SW 1271 (cell line): ENCODE measurements at places on chromosomes 12 and 14.
A peak's percentile ranks its signal among the peaks of the same experiment; 100 is the strongest.

- no peak for DNase-seq
Measured at GRCh38 chr12:123160801-123161487, 10.1 kb upstream of the PITPNM2 start.

- peak; percentile 100 for DNase-seq
Measured at GRCh38 chr12:56645717-56646446, at the start of gene ATP5F1B. Gene ATP5F1B, minus strand, starts transcription at chr12:56645984. Its CDS starts 21 bp downstream, at chr12:56645963.

DNA sequence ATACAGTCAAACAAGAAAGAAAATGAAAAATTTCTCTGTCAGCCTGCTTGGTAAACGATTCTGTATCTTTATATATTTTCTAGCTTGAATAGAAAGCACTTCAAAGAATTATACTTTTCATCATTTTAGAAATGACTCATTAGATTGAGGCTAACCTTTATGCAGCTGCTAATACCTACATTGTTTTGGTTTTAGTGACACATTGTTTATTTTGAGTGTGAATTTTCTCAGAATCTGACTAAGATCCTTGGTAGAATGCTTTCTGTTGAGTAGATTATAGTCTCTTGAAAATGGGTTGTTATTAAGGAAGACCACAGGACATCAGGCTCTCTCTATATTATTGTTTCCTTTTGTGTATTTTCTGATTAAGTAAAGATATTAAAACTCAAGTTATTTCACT, at the start of gene PMCH:
PMCH (minus strand) TSS at position 45 of the 400 bp plus-strand sequence. CDS start 63 bp downstream, outside the sequence.
- DNase-seq: no peak

- DNase-seq: no peak
Measured at GRCh38 chr12:122869207-122869973, 26.5 kb downstream of the VPS37B start.

GRCh38 chr12:124363353-124363965, 68.6 kb downstream of the RFLNA start:
- no peak for DNase-seq

DNA sequence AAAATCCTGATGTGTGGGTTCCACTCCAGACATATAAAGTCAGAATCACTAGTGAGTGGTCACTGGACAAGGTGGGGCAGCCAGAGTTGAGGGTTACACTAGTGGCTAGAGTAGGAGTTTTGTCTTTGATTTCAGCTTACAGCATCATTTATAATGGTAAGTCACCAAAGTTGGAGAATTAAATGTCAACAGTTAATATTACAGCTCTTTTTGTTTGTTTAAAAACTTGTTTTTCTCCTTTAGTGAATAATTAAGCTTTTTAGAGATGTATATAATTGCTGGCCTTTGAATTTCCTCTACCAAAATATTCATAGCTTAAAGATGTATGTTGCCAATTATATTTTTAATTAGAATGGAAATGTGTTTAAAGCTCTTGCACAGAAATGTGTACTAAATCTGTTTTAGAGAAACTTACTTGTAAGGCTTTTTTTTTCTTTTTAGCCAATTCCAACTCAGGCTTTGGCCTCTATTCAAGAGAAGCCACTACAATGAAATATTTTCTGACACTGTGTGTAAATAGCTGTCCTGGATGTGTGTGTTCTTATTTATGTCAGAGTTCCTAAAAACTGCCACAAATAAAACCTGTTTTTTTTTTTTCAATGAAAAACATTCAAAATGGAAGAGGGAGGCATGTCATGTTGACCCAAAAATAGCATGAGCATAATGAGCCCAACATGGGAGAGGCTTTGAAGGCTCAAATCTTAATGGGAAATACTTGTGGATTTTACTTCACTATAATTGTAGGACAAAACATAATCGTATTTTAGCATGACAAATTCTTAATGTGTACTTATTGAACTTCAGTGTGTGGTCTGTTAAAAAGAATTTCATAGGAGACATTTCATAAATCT, 92.2 kb downstream of the TBC1D30 start:
- no peak for DNase-seq

GRCh38 chr14:69132513-69133181, 20.3 kb downstream of the DCAF5 start:
- DNase-seq: no peak

DNA sequence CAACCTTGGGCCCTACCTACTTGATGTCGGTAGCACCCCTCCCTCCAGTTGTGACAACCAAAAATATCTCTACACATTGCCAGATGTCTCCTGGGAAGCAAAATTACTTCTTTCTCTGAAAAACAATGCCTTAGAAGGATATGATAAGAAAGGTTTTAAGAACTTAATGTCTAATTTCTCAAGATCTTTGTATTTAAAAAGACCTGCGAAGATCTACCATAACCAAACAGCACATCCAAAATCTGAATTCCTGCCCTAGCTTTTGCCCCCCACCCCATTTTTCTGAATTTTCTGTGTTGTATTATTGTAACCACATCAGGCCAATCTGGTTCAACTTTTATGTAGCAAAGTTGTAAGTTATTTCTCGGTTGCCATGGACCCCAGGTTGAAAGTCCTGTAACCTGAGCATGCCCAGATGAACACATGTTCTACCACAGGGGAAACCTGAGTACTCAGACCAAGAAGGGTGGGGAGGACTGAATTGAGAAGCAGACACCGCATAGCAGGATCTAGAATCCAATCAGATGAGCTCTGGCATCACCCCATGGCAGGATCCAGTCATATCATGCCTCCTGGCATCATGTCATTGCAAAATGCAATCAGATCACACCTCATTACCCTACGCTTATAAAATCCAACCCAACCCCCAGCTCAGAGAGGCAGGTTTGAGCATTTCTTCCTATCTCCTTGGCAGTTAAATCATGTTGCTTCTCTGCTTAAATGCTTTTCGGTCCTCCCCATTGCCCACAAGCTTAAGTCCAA, 8.7 kb downstream of the TMEM253 start:
- DNase-seq: no peak

DNA sequence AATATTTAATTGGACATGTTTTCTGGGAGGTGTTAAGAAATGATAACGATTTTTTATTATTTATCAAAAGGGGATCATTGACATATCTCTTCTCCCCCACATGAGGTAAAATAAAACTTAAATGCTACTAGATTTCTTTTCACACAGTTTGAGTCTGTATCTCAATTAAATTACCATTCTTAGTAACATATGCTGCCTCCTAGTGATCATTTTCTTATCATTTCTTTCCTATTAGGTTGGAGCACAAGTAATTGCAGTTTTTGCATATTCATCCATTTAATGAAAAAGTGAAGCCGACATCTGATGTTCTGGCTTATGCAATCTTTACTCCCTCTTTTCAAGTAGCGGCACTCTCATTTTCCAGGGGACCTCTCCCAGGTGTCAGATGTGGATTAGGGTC, 24.9 kb downstream of the PUS7L start:
- no peak for DNase-seq

- DNase-seq: no peak
Measured at GRCh38 chr12:123787466-123787865, 25.4 kb downstream of the DNAH10 start.

DNA sequence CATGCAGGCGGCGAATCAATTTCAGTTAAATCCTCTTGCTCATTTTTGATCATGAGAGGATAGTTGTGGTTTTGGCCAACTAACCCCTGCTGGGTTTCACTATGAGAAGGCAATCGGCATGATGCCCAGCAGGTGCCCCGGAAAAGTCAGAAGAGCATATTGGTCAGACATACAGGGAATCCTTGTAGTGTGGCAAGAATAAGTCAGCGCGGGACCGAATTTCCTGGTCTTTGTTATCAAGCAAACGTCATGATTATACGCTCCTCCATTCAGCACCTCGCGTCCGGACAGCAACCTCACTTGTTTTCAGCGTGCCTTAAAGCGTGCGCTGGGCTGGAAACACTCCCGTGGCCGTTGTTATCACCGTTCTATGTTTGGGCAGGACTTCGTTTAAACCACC, 1.8 kb downstream of the TBC1D30 start:
- DNase-seq: no peak

GRCh38 chr14:50605766-50606165, 45.8 kb downstream of the ATL1 start:
- no peak for DNase-seq

GRCh38 chr12:90959538-90960139, 4.7 kb upstream of the CCER1 start:
- DNase-seq: no peak

DNA sequence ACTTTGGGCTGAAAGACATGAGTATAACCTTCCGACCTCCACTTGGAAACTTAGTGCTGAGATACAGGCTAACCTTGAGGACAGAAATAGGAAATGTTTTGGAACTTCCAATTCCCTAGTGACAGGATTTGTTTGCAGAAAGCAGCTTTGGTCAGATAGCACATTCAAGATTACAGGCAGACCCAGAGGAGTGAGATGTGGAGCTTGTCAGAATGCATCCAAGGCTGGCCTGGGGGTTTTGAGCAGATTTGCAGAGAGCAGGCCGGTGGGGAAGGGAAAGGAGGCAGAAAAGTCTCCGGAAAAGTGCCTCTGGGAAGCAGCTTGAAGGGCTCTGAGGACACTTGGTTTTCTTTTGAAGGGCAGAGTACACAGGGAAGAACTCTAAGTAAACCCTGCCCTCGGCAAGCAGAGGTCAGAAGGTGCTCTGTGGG, 180.3 kb downstream of the ETV6 start:
- DNase-seq: no peak

DNA sequence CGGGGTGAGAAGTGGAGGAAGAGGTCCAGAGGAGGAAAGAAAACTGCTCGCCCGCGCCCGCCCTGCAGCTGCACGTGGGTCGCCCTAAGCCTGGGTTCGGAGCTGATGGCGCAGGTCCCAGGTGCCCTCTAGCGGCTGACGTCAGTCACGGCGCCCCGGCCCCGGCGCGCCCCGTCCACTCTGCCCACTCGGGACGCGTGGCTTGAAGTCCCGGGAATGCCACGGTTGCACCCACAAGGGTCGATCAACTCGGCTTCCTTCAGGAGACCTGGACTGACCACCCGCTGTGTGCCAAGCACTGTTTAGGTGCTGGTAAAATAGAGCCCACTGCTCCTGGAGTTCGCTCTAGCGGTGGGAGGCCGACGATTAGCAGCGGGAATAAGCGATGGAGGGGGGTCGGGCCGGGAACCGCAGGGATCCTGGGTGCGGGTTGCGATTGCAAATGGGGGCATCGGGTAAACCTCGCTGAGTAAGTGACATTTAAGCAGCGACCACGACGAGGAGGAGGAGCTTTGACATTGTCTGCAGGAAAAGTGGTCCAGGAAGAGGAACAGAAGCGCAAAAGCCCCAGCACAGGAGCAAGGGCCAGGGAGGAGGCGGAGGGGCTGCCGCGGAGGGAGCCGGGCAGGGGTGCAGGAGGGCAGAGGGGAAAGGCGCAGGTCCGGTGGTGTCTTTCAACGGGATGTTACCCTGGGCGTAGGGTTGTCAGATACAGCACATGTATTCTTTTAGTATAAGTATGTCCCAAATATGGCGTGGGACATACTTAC, 5.1 kb upstream of the ZNF839 start:
- peak; percentile 77 for DNase-seq

DNA sequence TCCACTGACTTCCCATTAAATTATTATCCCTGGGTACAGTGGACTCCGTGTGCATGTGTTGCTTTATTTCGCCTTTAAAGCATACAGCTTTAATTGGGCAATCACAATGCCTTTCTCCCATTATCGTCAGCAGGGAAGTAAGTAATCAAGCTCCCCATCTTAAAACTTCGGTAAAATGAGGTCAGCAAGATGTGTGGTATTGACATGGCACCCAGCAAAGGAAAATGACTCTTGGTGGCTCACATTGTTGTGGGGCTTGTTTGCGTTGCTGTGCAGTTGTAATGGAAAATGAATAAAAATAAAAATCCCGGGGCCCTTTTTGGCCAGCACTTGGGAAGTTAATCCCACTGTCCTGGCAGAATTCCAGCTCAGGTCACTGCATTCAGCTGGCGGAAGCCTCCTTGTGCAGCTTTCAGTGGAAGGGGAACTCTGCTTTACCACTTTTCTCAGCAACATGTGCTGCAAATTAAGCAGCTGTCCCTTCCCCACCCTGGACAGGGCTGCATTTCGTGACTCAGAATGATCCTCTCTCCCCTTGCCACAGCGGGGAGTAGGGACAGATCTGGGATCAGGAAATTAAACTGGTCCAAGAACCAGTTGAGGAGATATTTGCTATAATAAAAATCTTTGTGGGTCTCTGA, 13.9 kb upstream of the ATP2A2 start:
- DNase-seq: no peak

DNA sequence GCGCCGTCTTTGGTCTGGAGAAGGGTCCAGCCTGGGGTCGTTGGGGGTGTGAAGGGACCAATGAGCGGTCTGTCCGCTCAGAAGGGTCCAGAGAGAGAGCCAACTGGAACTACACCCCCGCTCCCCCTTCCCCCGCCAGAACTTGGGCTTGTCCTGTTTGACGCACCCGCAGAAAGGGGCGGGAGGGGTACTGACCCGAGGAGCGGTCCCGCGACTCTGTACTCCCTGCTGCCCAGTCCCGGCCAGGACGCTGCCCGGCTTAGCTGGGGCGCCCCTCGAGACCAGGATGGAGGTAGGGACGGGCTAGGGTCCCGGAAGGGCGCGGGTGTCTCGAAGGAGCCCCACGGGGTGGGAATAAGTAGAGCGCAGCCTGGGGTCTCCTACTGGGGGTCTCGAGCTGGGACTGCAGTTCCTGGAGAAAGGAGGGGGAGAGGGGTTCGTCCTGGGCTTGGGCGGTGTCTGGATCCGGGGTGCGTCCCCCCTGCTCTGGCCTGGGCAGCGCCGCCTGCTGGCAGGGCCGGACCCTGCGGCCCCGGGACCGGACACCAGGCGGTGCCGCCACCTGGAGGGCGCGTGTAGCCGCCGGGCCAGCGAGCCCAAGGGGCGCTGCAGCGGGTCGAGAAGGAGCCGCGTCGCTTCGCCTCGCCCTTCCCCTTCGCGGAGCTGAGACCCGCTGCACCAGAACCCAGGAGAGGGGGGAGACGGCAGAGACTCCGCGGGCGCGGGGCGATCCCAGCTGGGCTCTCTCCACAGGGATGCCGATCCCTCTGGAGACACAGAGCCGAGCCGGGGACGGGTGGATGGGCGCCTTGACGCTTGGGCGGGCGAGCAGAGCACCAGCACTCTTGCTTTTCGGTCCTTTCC, 3.8 kb upstream of the CACNB3 start:
- peak; percentile 67 for DNase-seq

DNA sequence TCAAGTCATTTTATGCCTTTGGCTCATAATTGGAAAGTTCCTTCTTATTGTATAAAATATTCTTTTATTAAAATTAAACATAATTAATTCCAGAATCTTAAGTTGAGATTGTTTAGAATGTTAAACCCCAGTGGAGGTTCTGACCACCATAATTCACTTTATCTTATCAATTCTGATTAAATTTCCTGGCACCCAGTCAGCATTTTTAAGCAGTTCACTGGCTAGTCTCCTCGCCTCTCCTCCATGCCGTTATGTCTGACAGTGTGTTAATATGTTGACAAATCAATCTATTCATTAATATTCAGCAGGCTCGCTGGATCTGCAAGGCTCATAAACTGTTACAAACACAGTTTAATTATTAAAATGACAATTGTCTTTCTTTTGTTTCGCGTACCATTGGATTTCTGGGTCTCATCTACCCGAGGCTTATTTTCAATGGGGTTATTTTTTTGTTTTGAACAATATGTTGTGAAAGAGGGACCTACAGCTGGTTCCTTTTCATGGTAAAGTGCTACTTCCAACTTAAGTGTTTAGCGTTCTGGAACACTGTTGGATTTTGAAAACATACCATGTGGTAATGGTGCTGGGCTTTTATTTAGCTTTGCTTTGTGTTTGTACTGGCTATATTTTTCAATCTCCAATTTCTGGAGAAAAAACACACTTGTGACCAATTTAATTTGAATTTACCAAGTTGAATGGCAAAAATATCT, 339.7 kb downstream of the PRKD1 start:
- no peak for DNase-seq

- no peak for DNase-seq
Measured at GRCh38 chr12:131803961-131804521, 24.2 kb upstream of the MMP17 start.
